Glomerular endothelial cell (primary cell): ENCODE measurements at places on chromosomes 4 and X. TPM values are rescaled to one million over a fixed set of nuclear protein-coding genes. Genes with fewer than 3 reads are reported as not detected.

DNA sequence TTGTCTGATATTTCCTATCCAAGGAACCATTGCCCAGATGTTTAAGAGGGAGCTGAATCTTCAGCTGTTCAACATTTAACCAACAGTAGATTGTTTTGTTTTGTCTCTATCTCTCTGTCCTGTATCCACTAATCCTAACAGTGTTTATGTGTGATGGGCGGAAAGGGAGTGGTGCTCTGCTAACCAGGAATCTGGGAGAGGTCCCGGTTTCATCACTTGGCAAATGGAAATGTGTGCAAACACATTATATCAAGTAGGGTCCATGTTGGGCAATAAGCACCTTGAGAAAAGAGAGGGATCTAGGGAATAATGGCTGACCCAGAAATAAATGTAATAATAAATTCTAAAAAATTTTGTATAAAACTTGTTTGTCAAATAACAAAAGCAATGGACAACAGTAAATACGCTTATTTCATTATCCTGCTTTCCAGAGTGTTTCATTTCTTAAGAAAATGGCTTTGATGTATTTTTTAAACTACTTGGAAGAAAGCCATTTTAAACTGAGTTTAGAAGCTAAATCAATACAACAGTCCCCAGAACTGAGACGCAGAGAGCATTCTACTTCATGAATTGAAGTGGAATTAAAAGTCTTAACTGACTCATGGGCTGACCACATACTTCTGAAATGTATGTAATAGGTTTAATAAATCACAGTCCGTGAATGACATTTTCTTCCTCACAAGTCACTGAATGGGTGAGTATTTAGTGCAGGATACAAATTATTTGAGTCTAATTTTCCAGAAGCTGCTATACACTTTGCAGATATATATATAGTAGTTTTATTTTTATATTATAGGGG is 55.8 kb downstream of the EMCN start:
- DNase-seq: no peak

DNA sequence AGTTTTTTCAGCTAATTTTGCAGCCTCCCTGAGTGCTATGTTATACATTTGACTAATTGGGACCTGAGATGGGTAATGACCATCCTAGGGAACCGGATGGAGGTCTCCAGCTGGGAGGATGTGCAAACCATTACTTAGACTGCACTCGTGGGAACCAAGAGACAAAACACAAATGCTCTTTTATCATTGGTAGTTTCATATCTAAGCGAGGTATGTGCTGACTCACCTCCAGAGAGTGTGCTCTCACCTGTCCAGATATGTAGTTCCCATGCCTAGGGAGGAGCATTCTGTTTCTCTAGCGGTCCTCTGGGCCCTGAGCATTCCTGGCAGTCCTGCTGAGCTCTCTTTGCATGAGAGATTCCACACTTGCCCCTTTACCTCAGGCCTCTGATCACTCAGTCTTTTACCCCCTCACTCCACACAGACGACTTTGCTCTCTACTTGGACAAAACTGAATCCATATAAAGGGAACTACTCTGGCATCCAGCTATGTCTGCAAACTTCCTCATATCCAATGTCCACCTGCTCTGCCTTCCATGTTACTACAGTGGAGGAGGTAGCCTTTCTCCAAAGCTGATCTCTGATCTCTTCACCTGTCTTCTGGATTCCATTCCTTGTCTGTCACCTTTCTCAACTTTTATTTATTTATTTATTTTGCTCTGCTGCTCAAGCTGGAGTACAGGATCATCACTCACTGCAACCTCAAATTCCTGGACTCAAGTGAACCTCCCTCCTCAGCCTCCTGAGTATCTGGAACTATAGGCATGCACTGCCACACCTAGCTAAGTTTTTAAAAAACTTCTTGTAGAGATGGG is 88.4 kb downstream of the LRP2BP start:
- DNase-seq: no peak

GRCh38 chr4:103204111-103204510 is 6.0 kb upstream of the CENPE start:
- DNase-seq: no peak

DNA sequence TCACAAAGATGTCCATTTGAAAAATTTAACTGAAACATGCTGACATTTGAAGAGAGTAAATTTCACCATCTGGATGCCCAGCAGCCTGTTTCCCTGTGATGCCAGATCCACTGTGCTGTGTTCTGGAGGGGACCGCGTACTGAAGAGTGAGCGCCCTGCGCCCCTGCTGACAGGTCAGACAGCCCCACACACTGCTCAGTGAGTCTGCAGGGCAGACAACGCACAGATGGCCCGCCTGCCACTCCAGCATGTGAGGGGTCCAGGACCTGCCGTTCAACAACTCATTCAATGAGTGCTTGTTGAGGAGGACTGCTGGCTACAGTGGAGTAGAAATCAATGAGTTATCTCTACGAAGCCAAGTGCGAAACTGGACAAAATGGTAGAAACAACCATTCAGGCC is 49.2 kb downstream of the FGFRL1 start:
- DNase-seq: no peak

GRCh38 chr4:81746773-81747172 is 275.1 kb upstream of the RASGEF1B start:
- DNase-seq: no peak

GRCh38 chr4:140726776-140727500 is 29.2 kb downstream of the TBC1D9 start:
- DNase-seq: no peak

- no peak for DNase-seq
These were observed 9.9 kb downstream of the MTMR1 start for GRCh38 chrX:150702966-150703694.

- no peak for DNase-seq
These were observed 65.3 kb upstream of the FBXW7 start for GRCh38 chr4:152601156-152601555.

- no peak for DNase-seq
These were observed 276.2 kb downstream of the CHIC1 start for GRCh38 chrX:73839152-73839551.

DNA sequence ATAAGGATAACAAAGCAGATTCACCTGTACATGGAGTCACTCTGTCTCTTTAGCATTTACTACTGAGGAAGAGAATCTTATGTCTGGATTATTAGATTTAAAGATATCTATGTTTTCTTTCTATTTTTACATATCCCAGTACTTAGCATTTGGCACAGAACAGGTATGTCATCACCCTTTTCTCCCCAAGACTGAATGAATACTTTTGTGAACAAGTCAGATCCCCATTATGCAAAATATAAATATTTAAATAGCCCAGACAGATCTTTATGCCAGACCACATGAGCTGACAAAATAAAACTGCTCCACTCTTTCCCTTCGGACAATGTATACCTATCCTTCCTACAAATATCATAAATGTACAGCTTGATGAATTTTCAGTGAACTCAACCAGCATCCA is 94.5 kb downstream of the CASK start:
- no peak for DNase-seq

DNA sequence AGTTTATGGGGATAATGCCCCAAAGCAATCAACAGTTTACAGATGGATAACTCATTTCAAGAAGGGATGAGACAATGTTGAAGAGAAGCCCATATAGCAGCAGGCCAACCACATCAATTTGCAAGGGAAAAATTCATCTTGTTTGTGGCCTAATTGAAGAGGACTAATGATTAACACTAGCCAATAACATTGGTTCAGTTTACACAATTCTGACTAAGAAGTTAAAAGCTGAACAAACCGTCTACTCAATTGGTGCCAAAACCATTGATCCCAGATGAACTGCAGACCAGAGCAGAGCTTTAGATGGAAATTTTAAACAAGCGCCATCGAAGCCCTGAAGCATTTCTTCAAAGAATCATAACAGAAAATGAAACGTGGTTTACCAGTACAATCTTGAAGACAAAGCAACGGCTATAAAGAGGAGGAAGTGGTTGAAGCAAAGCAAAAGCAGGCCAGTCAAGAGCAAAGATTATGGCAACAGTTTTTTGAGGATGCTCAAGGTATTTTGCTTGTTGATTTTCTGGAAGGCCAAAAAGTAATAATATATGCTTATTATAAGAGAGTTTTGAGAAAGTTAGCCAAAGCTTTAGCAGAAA is 20.5 kb upstream of the BLTP1 start:
- no peak for DNase-seq

DNA sequence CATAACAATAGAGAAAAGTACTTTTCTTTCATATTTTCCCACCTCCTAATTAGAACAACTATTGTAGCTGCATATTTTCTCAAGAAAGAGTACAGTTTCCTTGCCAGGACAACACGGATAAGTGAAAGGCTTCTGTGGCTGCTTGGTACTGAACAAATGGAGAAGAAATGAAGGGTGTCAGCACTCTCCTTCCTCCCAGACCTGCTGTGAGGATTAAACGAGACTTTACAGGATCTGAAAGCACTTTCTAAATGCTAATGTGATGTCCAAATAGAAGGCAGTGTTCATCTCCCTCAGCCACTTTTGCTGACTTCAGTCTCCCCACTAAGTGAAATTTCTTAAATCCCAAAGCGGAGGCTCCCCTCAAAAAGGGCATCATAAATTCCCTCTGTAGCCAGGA is 13.9 kb downstream of the NIPAL1 start:
- DNase-seq: no peak

- no peak for DNase-seq
These were observed 173.1 kb upstream of the USP9X start for GRCh38 chrX:40912166-40912565.

GRCh38 chr4:183522821-183523220 is 18.0 kb downstream of the ING2 start:
- no peak for DNase-seq

- DNase-seq: no peak
These were observed 19.4 kb upstream of the SERTM2 start for GRCh38 chrX:111492085-111492484.

GRCh38 chrX:135927897-135928296 is 34.4 kb downstream of the SAGE1 start:
- no peak for DNase-seq

DNA sequence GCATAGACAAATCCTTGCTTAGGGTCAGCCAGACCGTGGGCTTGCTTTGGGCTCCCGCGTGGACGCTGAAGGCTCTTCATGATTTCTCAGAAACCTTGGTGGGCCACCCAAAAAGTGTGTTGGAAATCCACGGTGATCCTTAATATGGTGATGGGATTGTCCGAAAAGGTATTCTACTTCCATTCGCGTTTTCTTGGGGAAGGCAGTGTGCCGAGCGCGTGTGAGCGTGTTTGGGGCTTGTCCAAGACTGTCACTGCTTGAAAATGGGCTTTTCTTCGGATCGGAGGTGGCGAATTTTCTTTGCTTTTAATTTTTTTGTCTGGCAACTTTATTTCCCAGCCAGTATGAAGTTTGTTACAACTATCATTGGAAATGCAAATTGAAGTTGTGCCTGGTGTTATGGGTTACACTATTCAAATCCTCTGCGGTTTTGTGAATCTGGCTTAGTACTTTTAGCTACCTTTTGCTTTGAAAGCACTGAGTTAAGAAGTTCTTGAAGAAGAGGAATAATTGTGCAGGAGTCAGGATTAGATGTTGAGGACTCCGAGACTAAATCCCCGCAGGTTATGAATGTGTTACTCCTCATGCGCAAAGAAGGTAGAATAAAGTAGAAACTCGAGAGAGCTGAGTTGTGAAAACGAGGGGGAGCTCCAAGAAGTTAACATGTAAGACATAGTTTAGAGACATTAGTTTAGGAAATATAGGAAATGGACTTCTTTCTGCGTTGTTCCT is 3.2 kb downstream of the SPRY1 start:
- DNase-seq: no peak

DNA sequence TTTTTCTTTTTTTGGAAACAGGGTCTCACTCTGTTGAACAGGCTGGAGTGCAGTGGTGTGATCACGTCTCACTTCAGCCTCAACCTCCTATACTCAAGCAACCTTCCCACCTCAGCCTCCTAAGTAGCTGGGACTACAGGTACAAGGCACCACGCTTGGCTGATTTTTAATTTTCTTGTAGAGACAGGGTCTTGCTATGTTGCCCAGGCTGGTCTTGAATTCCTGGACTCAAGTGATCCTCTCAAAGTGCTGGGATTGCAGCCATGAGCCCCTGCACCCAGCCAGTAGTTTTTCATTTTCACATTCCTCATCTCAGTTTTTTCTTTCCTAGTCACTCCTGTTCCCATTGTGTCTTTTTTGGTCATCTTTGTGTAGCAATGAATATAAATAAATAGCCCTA is 11.1 kb downstream of the USO1 start:
- no peak for DNase-seq

GRCh38 chrX:3713937-3714434 is 537 bp upstream of the PRKX start:
- no peak for DNase-seq

HGFAC gene
- 0.64 TPM in 1 of 2 replicates, not detected in the other for total RNA-seq

DNAAF6 gene
- not detected in 2 replicates for total RNA-seq

ZCCHC18 gene
- 1.1 and 6.1 TPM in 2 replicates for total RNA-seq

SSX4B gene
- not detected in 2 replicates for total RNA-seq

SLC26A1 gene
- 0.05 and 0.41 TPM in 2 replicates for total RNA-seq

OTUD4 gene
- 23.6 and 38.9 TPM in 2 replicates for total RNA-seq

SPINK2 gene
- total RNA-seq: not detected in 2 replicates

PLXNB3 gene
- 25.6 and 37.6 TPM in 2 replicates for total RNA-seq

NAT8L gene
- total RNA-seq: 0.05 TPM in 1 of 2 replicates, not detected in the other

STBD1 gene
- total RNA-seq: 3.5 and 4.3 TPM in 2 replicates

GPR143 gene
- 10.9 and 16.2 TPM in 2 replicates for total RNA-seq

SOWAHB gene
- total RNA-seq: 0.82 TPM in 1 of 2 replicates, not detected in the other
